CD4-positive, alpha-beta T cell treated with Interferon alpha-2 for 1 hour (primary cell): ENCODE measurements at places on chromosomes 7 and 10.
A peak's percentile ranks its signal among the peaks of the same experiment; 100 is the strongest.

DNA sequence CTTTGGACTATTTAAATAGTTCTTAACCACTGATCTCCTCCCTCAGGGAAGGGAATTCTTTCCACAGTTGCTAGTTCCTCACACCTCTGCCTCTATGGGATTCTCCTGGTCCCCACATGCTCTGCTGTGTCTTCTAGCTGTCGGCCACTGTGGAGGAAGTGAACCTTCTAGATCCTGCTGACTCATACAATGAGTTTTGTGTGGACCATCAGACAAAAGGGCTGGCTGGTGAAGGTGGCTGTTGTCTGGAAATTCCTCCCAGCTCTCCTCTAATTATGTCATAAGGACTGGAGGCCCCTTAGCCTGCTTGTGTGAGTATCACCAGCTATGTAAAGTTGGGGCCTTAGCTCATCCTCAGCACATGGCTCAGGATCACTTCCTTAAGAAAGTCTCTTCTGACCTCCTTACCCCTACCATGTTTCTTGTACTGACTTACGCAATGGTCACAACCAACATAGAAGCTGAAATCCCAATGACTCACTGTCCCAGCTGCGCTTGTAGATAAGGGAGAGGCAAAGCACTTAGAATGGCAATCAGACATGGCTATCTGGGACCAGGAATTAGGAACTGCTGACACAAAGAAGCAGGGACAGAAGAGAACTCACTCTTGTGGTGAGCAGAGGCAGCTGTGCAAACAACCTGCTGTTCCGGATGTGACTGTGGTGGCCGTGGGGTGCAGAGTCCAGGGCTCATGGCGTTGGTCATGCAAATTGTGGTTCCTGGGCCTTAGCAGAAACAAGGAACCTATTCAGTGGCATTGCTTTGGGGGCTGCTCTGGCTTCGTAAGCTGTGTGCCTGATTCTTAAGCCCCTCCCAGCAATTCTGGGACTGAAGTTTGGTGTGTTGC, 2.5 kb upstream of the MACC1 start:
- peak; percentile 77 for DNase-seq

DNA sequence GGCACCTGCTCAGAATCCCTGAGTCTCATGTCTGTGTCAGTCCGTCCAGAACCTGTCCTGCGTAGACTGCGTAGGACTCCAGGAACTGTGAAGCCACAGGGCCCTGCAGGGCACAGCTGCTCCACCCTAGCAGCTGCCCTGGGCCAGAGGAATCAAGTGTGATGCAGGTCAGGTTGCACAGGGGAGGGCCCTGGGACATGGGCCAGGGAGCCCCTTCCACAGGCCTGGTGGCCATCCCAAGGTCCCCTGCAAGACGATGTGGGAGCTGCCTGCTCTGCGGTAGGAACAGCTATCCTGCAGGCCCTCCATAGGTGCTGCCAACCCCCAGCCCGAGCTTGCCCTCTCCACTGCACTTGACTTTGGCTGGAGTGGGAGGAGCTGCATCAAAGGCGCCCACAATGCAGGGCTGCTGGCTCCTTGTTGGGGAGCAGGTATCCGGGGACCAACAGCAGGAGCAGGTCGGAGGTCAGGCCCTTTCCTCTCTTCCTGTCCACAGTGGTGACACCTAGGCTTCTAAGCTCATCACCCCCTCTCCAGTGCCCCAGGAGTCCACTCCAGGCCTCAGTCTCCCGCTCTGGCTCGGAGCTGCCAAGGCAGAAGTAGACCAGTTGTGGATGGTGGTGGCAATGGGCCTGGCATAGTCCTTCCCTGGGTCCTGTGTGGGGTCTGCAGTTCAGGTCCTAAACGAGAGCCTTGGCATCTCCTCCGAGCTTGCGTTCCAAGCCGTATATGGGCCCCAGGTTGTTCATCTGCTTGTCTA, 149.1 kb downstream of the MAPK8 start:
- no peak for DNase-seq

DNA sequence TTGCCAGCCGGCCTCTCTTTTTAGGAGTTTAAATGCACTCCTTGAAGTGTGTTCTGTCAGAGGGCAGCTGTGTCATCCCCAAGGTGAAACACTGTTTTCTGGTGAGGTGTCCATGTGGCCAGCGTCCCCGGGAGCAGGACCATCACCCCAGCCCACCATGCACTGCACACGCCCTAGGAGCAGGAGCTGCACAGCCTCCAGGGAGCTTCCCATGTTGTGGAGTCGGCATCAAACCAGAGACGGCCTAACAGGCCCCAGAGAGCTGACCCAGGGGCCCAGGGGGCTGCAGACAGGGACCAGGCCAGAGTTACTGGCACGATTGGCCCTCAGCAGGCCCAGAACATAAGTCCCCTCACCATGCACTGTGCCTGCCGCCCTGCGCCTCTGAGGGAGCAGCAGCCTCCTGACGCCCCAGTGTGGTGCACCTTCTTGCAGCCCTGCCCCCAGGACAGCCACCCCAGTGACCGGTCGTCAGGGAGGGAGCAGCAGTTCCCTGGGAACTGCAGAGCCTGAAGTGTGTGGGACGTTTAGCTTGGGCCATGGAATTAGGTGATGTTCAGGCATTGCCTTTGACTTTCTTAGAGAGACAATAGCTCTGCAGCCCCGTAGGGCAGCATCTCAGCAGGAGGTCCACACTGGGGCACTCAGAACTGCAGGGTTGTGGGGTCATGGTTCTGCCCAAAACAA, 97.9 kb downstream of the NKX6-2 start:
- DNase-seq = no peak

DNA sequence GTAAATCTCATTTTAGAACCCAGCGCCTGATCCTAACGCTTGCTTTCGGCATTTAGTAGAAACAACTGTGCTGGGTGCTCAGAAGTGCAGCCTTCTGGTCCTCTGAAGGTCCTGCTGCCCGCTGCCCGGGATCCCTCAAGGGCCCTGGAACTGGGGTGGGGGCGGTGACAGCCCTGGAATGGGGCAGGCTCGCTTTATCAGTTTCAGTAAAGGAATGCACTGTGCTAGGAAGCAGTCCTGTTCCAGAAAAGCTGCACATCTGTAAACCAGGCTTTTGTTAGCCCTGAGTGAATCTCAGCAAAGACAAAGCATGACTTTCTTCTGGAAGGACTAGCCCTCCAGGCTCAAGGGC, 254.6 kb downstream of the TNS3 start:
- DNase-seq = no peak

DNA sequence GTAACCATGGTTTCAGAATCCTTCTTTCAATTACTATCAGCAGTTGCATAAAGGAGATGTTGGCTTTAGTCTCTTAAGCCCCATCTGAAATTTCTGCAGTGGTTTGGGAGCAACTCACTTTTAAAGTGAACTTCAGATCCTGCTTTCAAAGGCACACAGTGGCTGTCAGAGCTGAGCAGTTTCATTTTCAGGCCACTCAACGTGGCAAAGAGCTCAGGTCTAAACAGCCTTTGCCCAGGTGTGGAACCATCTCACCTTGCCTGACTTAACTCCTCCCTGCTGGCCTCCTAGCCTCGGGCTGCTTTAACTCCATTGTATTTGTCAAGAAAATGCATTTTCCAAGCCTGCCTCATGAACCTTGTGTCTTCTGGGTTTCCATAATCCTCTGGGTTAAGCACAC, 197.5 kb upstream of the KMT2E start:
- DNase-seq = no peak

DNA sequence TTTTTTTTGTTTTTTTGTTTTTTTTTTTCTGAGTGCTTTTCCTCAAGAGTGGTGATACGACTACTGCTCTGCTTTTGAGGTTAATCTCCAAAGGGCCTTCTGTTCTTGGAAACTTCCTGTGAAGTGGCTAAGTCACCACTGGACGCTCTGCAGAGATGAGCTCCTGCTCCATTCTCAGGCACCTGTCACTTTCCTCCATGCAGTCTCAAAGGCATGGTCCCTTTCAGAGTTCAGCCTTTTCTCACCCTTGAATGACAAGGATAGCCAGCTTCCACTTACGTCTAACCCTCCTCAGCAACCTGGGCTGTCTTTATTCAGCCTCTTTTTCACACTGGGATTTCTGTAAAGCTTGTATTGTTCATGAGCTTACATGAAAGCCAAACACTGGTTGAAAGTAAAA, 65.8 kb downstream of the BMPER start:
- DNase-seq = no peak

DNA sequence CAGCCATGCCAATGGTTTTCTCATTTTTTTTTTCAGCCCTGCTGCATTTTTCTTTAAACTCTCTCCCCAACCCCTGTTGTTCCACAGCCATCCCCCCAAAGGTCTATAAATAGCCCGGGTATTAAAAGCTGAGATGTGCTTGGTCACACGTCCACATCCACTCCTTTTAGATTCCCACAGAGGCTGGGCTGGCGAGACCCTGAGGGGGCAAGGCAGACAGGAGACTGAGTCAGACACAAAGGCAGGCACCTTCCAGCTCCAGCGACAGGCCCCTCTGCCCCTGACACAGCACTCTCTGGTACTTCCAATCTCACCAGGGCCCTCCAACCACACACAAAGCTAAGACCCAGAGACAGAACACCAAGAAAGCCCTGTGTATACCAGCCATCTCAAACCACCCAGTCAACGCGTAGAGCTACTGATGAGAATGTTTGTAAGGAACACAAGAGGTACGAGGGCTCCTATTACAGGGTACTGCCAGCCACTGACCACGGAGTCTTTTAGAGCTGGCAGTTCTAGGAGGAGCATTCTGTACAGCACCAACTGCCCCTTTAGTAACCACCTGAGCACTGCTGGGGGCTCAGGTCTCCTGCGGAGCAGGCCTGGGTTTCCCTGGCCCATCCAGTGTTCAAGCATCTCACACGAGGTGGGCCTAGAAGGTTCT, 64.2 kb upstream of the DDC start:
- no peak for DNase-seq

- no peak for DNase-seq
Observed at GRCh38 chr7:131781-132482, 60.4 kb upstream of the FAM20C start.

GRCh38 chr7:4832711-4833110, 29.1 kb downstream of the PAPOLB start:
- no peak for DNase-seq

DNA sequence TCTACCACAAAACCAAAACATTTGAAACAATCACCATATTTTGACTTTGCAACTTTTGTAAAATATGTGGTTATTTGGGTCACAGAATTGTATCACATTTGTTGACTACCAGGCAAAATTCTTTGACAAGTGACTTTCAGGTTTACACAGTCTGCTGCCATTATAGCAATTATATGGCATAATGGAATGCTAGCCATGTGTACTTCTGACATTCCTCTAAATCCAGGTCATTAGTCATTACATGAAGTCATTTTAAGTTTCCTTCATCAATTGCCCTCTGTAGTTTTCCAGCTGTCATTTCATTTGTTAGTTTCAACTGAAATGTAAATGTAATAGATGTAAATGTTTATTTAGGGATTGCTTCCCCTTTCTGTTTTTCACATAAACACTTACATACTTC, 137.5 kb downstream of the IMMP2L start:
- DNase-seq = no peak

DNA sequence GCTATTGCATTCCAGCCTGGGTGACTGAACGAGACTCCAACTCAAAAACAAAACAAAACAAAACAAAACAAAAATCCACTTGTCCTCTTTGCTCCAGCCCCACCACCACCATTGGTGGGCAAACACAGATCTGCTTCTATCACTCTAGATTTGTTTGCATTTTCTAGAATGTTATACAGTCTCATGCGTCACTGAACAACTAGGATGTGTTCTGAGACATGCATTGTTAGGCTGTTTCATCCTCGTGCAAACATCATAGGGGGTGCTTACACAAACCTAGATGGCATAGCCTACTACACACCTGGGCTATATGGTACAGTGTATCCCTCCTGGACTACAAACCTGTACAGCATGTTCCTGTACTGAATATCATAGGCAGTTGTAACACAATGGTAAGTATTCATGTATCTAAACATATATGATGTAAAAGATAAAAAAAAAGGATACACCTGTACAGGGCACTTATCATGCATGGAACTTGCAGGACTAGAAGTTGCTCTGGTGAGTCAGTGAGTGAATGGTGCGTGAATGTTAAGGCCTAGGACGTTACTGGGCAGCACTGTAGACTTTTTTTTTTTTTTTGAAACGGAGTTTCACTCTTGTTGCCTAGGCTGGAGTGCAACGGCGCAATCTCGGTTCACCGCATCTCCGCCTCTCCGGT, 45.3 kb downstream of the BTBD16 start:
- DNase-seq = no peak

DNA sequence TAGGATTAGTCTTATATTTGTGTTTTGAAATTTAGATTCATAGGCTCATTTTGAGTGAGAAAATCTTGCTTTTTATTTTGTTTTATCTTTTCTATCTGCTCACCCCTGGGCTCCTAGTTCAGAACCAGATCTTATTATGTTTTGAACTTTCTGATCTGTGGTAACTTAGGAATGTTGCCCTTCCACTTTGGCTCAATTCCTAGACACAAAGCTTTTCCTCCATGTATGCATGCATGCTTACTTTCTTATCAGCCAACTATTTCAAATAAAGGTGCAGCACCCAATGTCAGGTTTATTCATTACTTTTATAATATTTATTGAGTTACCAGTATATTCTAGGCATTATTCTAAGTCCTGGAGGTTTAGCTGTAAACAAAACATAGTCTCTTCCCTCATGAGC, 374.8 kb upstream of the KIAA1217 start:
- no peak for DNase-seq
